ENCODE measurements at places on chromosomes 11 and 22.

GRCh38 chr11:125428486-125429173 is 67.4 kb downstream of the FEZ1 start:
- DNase-seq = no peak

DNA sequence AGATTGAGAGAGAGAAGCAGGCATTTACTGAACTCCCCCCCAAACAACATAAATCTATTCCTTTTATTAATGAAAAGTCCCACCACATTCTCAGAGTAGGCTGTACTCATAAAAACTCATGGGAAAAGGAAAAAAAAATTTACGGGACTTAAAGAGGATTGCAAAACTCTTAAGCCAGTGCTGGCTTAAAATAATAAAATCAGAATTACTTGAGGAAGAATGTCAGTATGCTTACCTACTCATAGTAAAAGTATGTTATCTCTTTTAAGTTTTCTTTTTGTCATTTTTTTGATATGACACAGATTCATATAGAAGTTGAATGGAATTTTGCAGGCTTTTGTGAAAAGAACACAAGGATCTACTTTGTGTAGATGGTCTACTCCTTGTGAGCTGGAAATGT is 126.3 kb downstream of the LUZP2 start:
- DNase-seq = no peak

GRCh38 chr22:44648085-44648820 is 53.8 kb upstream of the PRR5 start:
- DNase-seq = no peak

GRCh38 chr22:27903805-27904473 is 15.1 kb downstream of the PITPNB start:
- DNase-seq = no peak

DNA sequence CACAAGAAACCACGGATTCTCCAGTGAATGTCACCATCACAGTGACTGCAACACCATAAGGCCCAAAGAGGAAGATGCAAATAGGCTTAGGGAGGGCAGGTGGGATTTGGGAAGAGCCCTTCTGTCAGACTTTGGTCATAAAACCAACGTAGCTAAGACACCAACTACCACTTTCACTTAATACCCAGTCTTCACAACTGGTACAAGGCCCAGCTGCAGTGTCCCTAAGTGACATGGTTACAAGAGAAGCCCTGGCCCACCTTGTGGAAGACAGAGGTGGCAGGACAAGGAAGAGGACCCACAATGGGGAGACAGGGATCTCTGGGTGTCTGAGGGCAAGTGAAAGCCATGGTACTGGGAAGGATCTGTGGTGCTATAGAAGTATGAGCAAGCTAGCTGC is 10.0 kb downstream of the VSIG10L2 start:
- no peak for DNase-seq

GRCh38 chr11:5178046-5178837 is 22.2 kb downstream of the OR51V1 start:
- no peak for DNase-seq

- no peak for DNase-seq
Measured at GRCh38 chr11:93967258-93967657, 53.9 kb upstream of the HEPHL1 start.

- no peak for DNase-seq
Measured at GRCh38 chr11:93444617-93445073, 98.5 kb downstream of the SMCO4 start.

- no peak for DNase-seq
Measured at GRCh38 chr11:76891285-76891684, 30.6 kb downstream of the ACER3 start.

DNA sequence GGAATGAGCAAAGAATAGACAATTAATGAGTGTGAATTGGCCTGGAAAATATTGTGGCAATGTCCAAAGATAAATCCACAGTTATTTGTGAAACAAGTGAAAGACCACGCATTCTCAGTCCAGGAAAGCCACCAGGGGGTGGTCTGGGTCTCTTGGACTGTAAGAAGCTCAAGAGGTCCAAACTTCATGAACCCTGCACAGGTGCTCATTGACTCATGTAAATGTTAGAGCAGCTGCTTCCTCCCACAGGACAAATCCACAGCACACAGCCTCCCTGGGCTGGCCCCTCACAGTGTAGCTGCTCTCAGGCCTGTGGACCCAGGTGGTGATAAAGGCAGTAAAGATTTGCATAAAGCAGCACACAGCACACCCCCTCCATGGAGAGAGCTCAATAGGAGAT is 114.0 kb downstream of the ZNF280B start:
- no peak for DNase-seq

All from NCI-H524 (cell line).